ENCODE measurements at places on chromosomes 1 and 21.

- DNase-seq, result no peak
These were observed 85.4 kb upstream of the WARS2 start for GRCh38 chr1:119225831-119226230.

GRCh38 chr1:154104433-154105082 lies 50.3 kb downstream of the NUP210L start:
- DNase-seq, result no peak

DNA sequence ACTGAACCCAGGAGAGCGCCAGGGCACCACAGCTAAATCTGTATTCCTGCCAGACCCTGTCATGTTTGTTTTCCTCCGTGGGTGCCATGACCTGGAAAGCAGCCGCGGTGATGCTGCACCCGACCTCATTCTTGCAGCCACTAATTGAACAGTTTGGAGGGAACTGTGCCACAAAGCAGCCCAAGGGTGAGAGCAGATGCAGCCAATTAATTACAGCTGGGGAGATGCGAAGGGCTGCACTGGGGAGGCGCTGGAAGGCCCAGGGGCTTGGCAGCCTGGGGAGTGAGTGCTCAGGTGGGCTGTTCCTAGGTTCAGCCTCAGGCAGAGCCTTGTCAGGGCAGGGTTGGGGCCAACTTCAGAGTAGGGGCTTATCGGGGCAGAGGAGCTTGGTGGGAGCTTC lies 158.4 kb upstream of the CD34 start:
- no peak for DNase-seq

GRCh38 chr1:208942394-208943130 lies 641.0 kb upstream of the CAMK1G start:
- DNase-seq, result no peak

DNA sequence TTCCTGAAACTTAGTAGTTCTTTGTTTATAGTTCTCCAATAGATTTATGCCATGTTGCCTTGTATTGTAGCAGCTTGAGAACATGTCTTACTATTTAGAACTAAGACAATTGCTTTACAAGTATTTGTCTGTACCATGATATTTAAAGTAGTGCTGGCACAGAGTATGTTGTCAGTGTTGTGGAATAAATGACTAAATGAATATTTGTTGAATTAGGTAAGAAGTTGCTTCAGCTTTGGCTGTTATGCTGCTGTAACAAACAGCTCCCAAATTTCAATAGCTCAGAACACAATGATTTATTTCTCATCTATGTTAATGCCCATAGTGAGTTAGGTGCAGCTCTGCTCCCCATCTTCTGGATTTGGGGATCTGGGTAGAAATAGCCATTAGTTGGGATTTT lies 90.2 kb upstream of the VCAM1 start:
- DNase-seq, result no peak

GRCh38 chr1:232029315-232029714 lies 402.7 kb downstream of the DISC1 start:
- no peak for DNase-seq

Measured in GM12865 (cell line).